Prostate gland (tissue), 2 donors: ENCODE measurements at places on chromosomes 5 and 9. TPM values are rescaled to one million over a fixed set of nuclear protein-coding genes. Genes with fewer than 3 reads are reported as not detected.
A peak's percentile ranks its signal among the peaks of the same experiment; 100 is the strongest.

- no peaks in the 10 kb centered on the region for H3K4me1 ChIP-seq
- H3K4me3 ChIP-seq: no peak overlapping the region
- H3K27ac ChIP-seq: no peak overlapping the region
- H3K27me3 ChIP-seq: no peaks in the 10 kb centered on the region
- no peaks in the 10 kb centered on the region for H3K36me3 ChIP-seq
- DNase-seq: no peak
Observed at GRCh38 chr5:143453720-143454119, 50.2 kb upstream of the NR3C1 start.

GRCh38 chr9:106981396-106982287 lies 118.7 kb downstream of the ZNF462 start:
- no peaks in the 10 kb centered on the region for H3K27me3 ChIP-seq
- H3K4me1 ChIP-seq: no peaks in the 10 kb centered on the region
- H3K36me3 ChIP-seq: no peaks in the 10 kb centered on the region
- DNase-seq: no peak
- no peak overlapping the region for H3K27ac ChIP-seq
- no peak overlapping the region for H3K4me3 ChIP-seq

GRCh38 chr5:131953969-131954368 lies 8.5 kb upstream of the MEIKIN start:
- no peak for DNase-seq
- H3K4me3 ChIP-seq: no peak overlapping the region
- H3K36me3 ChIP-seq: no peaks in the 10 kb centered on the region
- H3K27ac ChIP-seq: no peak overlapping the region
- H3K4me1 ChIP-seq: no peaks in the 10 kb centered on the region
- H3K27me3 ChIP-seq: no peaks in the 10 kb centered on the region

GRCh38 chr5:168778536-168778935 lies 199.4 kb upstream of the PANK3 start:
- no peaks in the 10 kb centered on the region for H3K36me3 ChIP-seq
- DNase-seq: no peak
- no peaks in the 10 kb centered on the region for H3K27me3 ChIP-seq
- H3K27ac ChIP-seq: no peak overlapping the region

IRX4 gene
- total RNA-seq: 30.0 TPM

- H3K27me3 ChIP-seq: no peaks in the 10 kb centered on the region
- H3K36me3 ChIP-seq: no peaks in the 10 kb centered on the region
- no peak overlapping the region for H3K27ac ChIP-seq
- no peak for DNase-seq
Observed at GRCh38 chr9:16501726-16502125, 368.7 kb downstream of the BNC2 start.

- no peaks in the 10 kb centered on the region for H3K4me1 ChIP-seq
- no peak for DNase-seq
- peak overlapping the region; percentile 38 for H3K27ac ChIP-seq
- no peak overlapping the region for H3K4me3 ChIP-seq
Observed at GRCh38 chr5:149062371-149063016, 368 bp downstream of the SH3TC2 start.

- H3K4me1 ChIP-seq: no peaks in the 10 kb centered on the region
- H3K27ac ChIP-seq: no peak overlapping the region
- no peak for DNase-seq
- no peaks in the 10 kb centered on the region for H3K27me3 ChIP-seq
- no peaks in the 10 kb centered on the region for H3K36me3 ChIP-seq
Observed at GRCh38 chr5:142281966-142282365, 42.9 kb downstream of the SPRY4 start.
